ENCODE measurements at places on chromosomes 1 and 21. TPM values are rescaled to one million over a fixed set of nuclear protein-coding genes. Genes with fewer than 3 reads are reported as not detected.

- no peak for DNase-seq
These were observed 2.4 kb downstream of the VPS13D start for GRCh38 chr1:12232221-12232620.

DNA sequence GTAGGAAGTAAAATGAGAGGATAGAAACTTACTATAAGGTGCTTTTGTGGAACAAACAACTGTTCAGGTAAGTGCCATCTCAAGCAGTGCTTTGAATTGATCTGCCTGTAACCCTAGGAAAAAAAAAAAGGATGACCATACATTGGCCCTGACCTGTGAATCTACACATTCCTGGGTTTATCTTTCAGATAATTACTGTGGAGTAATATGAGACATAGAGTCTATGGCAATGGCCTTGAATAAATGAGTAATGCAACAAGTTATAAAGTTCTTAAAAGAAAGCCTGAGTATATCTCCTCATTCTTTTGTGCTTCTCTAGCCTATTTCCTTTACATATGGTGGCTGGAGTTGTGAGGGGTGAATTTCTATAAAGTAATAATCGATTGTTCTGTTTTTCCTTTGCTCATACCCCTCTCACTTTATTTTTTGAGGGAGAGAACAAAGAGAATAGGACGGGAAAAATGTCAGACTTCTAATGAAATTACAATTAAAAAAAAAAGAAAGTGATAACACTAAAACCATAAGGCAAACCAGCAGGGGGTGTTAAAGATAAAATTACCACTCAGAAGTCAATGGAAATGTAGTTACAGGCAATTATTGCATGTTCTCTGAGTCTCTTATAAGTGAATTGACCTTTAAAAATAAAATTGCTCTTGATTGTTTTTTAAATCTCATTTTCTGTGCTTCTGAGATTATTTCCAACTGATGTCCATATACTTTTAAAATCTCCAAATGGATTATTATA is 12.4 kb upstream of the ATP1A1 start:
- DNase-seq = no peak

The CXADR gene
- polyA plus RNA-seq = 6.3 TPM

DNA sequence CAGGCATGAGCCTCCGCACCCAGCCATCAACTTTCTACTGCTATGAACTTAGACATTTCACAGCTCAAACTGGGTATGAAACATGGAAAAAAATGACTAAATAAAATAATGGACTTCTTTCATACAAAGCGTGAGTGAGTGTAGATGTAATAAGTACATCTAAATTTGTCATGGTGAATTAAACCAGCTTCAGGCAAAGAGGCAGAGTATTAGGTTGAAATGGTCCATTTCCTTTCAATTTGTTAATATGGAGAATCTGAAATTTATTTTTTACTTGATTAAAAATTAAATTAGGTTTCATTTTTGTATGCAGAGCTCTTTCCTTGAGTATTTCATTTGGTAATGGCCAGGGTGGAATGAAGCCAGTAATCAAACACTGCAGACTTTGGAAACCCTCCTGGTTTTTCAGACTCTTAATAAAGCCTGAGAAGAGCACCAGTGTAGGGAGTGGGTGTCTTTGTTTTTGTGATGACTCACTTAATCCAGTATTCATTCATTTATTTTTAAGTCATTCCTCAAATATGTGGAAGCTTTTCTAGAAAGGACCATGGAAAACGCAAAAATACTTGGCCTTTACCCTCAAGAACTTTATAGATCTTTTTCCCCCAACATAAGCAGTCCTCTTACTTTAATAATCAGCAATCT is 49.2 kb downstream of the ALG14 start:
- peak; percentile 17 for DNase-seq

GRCh38 chr1:217105437-217105836 is 382.2 kb upstream of the ESRRG start:
- no peak for DNase-seq
